ENCODE measurements at places on chromosomes 3 and 15.

- DNase-seq = no peak
Measured at GRCh38 chr15:85726454-85726853, 68.3 kb downstream of the KLHL25 start.

DNA sequence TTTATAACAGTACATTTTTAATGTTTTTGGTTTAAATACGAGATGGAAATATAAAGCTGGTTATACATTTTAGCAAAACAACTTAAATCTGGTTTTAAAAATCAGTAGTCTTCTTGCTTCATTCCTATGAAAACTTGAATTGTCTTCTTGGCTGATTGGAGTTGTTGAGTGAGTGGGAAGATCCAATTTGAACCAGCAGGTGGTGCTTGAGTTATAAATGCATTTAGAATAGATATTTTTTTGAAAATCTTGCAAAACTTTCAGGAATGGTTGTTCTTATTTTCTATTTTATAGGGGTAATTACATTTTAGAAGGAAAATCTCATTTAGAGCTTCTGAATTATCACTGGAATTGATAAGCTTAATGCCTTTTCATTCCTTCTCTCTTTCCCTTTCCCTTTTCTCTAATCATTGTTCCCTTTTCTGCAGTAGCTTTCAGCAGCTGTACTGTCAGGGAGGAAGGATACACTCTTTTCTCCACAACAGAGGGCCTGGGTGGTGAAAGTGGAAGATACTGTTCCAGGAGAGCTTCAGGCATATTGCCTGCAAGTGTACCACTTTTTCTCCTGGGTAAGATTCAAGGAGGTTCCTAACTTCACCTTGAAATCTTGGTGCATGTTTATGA lies 335.6 kb downstream of the NLGN1 start:
- DNase-seq = no peak

DNA sequence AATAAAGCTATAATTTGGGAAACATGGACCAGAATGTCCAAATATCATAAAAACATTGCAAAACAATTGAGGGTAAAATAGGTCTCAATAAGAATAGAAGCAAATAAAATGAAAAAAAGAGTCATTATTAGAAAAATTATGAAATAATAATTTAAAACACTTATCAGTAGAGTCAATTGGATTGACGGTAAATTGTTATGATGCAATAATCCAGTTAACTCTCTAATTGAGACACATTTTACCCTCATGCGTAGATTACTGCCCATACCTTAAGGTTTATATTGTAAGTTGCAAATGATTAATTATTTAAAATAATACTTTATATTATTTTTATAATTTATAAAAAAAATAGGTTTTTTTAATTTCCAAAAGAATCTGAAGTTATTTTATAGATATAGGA lies 73.4 kb upstream of the POU1F1 start:
- no peak for DNase-seq

GRCh38 chr3:195570344-195570743 lies 13.4 kb downstream of the APOD start:
- no peak for DNase-seq

DNA sequence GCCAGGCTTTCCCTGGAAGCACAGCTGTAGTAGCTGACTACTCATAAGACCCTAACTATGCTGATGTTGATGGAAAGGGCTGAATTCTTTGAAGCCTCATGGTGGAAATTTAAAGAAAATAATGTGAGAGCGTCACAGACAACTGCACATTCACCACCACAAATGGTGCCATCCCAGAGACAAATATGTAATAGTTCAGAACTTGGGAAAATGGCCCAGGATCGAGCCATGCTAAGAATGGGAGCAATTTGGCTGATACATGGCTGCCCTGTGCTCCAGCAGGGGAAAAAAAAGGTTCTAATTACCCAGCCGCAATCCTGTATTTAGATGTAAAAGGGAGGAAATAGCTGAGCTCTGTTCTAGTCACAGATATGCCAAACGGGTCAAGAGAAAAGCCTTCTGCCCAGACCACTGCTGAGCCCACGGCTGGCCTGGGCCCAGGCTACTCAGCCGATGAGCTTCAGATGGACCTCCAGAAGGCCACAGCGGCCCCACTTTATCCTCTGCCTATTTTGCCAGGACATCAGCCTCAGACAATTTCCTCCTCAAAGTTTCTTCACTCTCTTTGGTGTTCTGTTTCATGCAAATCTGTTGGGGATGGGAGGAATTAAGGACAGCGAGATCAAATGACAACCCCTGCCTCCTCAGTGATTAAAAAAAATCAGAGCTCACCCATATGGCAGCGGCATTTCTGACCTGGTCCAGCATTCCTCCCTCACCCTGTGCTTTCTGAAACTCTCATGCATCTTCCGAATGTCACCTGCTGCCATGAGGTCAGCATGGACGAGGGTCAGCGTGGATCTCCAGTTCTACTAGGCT lies 54.5 kb upstream of the MEX3B start:
- DNase-seq = peak; percentile 30

DNA sequence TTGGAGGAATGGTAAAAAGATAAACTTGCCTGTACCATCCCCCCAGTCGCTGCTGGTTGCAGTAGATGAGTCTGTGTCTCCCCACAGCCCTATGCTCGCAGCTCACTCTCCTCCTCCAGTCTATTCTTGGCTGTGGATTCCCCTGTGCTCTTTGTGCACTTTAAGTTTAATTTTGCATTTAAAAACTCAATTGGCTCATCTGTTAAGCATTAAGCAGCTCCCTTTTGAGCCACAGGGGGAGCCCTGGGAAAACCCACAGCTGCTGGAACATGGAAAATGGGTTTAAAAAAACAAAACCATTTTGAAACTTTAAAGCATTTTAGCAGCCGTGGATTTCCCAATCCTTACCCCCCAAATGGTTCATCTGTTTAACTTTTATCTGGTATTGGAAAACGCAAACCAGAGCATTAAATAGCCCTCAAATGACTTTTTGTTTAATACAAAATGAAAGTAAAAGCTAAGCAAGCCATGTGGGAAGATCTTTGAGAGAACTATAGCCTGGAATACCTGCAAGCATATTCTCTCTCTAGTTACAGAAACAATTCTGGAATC lies 536.9 kb downstream of the ZIC1 start:
- DNase-seq = peak; percentile 75

Measured in AG09319 (cell line).